ENCODE measurements at places on chromosomes 5 and 9.

DNA sequence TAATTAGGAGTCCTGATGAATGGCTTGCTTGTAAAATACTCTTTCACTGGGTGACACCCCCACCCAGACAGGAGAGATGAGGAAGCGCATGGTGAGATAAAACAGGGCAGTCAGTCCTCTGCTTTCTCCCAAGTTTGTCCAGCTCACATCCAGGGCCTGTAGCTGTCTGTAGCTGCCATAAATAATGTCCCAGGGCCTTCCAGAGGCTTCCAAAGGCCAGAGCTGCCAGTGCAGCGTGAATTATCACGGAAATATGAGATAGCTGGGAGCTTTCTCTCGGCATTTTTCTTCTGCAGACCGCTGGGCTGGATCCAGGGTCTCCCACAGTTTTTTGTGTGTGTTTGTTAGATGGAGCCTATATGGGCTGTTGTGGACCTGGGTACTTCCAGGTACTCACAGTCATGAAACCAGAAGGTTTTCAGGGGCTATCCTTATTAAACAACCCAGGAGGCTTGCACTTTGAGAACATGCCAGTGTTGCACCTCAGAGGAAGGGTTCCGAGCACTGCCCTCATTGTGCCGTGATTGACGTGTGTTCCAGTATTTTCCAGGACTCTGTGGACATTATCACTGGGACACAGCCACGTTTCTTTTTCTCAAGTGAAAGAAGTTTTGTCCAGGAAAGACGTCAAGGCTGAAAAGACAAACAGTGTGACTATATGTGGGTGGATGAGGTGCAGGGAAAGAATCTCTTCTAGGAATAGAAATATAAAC is 117.5 kb downstream of the FGF1 start:
- no peak for DNase-seq

GRCh38 chr5:68067976-68068603 is 147.5 kb upstream of the PIK3R1 start:
- DNase-seq: no peak

GRCh38 chr5:156230887-156231286 is 96.1 kb upstream of the SGCD start:
- no peak for DNase-seq

- DNase-seq: no peak
Measured at GRCh38 chr5:126480824-126481223, 57.6 kb downstream of the GRAMD2B start.

DNA sequence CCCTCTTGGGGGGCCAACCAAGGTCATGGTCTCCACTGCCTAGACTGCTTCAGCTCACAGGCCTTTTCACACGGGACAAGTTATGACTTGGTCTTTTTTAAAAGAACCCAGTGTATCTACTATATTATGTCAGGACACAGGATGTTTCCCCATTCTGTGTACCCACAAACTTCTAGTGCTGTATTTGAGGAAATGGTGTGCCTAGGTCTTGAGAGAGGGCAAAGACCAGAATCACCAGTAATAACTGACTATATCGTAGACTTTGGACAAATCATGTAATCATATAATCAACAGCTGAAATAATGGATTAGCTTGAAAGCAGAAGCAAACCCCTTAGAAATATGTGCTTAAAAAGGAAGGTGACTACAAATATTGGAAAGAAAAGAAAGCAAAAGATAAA is 133.3 kb downstream of the ARL15 start:
- DNase-seq: no peak

- no peak for DNase-seq
Measured at GRCh38 chr5:111735583-111736270, 21.3 kb downstream of the NREP start.

DNA sequence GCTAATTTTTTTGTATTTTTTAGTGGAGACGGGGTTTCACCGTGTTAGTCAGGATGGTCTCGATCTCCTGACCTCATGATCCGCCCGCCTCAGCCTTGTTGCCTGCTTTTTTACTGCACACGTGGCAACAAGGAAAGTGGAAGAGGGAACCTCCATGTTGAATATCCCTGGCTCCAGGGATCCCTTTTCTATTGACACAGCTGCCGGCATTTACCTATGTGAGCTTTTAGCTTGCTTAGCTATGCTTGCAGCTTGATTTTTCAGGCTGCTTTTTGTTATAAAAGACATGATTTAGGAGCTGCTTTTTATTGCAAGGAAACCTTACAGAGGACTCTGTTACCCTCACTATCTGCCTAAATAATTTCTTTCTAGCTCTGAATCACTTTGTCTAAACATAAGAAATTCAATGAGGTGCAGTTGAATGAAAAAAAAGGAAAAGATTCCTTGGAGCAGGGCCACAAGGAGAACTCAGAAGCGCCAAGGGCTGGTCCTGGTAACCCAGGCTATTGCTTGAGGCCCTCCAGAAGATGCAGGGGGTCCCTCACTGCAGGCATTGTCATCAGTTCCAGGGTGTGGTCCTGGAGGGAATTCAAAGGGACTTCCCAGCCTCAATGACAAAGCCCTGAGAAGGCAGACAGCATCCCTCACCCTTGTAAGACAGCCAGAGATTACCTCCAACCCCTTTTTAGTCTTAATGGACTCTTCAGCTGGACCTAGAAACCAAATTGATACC is 89.9 kb downstream of the SYK start:
- DNase-seq: no peak

DNA sequence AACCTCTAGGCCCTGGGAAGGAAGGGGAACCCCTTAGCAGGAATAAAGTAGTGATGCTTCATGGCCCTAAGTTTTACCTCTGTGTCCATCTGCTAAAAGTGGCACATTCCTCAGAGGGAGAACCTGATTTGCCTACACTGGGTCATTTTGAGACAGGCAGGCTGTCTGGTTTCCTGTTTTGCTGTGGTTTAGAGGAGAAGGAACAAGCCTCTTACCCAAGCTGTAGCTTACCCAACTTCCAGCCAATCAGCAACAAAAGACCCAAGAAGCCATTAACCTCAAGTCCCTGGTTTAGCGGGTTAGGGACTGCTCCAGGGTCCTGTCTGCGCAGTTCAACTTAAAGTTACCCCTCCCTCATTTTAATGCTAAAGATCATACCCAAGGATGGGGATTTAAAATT is 411.0 kb downstream of the MAT2B start:
- peak; percentile 91 for DNase-seq

DNA sequence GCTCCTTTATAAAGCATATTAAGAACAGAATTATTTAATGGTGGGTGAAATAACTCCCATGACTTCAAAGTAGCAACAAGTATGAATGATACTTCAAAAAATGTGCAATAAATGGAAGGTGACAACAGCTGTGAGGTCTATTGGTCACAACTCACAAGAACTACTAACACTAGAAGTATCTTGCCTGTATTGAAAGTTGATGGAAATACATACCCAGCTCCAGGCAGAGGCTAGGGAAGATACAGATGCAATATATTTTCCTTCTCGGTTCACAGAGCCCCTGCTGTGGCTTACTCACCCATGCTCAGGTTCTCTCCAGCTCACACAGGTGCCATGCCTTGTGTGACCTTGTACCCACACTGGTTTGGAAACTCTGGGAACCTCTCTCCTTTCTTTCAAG is 133.8 kb downstream of the LIFR start:
- no peak for DNase-seq

- DNase-seq: no peak
Measured at GRCh38 chr9:85744480-85744879, 2.7 kb upstream of the AGTPBP1 start.

DNA sequence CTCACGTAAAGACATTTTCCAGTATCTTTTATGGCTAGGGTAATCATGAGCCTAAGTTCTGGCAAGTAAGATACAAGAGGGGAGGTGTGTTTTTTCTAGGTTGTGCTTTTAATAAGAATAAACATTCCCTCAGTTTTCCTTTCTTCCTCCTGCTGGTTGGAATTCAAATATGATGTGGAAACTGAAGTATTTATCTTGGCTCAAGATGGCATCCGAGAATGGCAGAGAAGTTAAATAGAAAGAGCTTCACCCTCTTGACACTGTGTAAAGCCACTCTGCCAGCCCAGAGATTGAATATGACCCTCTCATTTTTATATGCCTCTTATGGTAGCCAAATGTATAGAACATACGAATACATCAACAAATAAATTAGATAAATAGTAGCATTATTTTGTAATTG is 438.4 kb downstream of the ISL1 start:
- no peak for DNase-seq

DNA sequence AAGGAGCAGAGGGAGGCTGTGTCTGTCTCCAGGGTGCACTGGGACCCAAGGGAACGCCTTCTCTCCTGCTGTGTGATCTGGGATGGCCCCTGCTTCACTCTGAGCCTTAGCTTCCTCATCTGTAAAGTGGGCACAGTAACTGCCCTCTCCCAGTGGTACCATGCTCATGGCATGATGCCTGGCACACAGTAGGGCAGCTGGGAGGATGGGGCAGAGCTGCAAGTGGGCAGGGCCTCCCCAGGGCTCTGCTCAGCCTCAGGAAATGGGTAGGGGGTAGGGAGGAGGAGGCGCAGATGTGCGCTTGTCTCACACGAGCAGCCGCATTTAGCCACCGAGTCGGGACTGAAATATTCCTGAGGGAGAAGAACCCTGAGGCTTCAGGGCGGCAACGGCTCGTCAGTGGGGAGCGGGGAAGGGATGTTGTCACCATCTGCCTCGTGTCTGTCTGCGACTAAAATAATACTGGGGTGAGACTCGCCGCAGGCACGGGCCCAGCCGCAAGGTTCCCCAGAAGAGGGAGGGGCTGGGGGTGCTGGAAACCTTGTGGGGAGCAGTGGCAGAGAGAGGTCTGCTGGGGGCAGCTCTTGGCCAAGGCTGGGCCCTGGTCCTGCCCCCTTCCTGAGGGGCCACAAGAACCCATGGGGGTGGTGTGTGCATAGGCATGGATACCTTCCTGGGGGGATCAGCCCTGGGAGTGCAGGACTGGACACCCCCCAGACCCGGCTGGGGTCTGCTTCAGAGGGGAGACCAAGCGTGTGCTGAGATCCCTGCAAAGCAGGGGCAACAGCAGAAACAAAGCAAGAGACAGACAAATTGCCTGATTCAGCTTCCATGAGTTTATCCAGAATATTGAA is 55.2 kb upstream of the PSD2 start:
- DNase-seq: no peak

GRCh38 chr9:87862536-87863268 is 20.0 kb upstream of the SPATA31E1 start:
- no peak for DNase-seq

GRCh38 chr9:69757996-69758675 is 1.7 kb downstream of the PTAR1 start:
- peak; percentile 7 for DNase-seq

DNA sequence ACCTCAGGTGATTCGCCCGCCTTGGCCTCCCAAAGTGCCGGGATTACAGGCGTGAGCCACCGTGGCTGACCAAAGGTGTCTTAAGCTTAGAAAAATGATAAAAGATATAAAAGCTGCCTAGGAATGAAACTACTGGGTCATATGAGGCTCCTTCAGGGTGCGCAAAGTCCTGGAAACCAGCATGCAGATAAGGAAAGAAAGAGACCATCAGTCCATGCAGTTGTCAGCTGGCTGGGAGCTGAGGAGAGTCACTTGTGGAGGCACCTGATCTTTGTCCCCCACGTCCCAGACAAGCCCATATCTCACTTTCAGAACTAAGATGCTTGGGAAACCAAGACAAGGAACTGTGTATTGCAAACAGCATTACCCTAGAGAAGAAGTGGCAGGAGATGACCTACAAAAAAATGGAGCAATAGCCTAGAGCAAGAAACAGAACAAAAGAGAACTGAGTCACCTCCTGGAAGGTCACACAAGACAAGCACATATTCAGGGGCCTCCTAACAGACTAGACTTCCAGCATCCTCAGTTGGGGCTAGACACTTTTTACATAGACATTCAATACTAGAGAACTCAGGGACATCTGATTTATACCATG is 2.8 kb upstream of the CCDC125 start:
- DNase-seq: no peak

DNA sequence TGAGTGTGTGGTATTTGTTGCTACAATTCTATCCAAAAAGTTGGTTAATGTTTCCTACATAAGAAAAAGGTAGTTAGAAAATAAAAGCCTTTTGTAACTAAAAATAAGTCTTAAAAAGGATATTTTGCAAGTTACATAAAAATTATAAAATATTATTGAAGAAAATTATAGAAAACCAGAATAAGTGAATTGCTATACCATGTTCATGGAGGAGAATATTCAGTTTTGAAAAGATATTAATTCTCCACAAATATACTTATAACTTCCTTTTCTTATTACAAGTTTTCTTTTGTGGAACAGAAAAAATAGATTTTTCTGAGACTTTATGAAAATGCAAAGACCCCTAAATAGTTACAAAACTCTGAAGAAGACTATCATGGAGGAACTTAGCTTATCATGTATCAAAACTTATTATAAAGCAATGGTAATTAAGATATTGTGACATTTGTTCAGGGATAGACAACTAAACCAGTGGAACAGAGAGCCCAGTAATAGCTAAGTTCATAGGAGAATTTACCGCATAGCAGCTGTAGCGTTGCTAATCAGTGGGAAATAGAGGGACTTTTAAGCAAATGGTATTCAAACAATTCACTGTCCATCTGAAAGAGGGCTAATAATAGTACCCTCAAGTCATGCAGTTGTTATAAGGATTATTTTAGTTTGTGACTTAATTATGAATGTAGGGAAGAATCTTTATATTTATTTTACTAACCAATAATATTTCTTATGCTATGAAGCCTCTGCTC is 515.2 kb upstream of the ZNF608 start:
- no peak for DNase-seq

DNA sequence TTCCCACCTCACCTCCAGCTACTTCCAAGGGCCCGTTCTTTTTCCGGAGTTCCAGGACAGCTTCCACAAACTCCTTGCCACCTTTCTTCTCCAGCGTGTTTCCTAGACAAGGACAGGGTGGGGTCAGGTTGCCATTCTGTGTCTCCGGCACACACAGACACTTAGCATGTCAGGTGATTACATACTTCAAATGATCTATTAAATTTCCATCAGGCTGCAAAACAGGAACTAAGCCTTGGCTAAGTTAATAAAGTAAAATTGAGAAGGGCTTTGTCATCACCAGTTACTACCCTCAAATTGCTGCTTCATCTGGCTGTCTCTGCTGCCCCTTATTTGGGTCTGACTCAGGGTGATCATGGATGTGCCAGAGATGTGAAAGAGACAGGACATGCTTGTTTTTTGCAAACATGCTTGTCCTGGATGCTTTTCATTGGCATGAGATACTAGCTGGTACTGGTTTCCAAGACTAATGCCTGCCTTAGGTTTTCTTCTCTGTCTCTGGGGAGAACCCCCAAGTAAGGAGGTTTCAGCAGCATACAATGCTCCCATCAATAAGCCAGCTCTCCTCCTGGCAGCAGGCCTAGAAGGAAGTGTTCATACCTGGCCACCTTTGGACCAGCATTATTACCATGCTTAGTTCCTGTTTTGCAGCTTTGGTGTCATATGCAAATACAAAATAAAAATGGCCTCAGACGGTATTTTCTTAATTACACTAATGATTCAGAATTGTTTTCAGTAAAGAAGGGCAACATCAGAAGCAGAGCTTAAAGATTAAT is 52.9 kb downstream of the MACROH2A1 start:
- DNase-seq: peak; percentile 51

Data from common myeloid progenitor, CD34-positive (primary cell).